ENCODE measurements at places on chromosomes 16 and 17.
A peak's percentile ranks its signal among the peaks of the same experiment; 100 is the strongest.

GRCh38 chr17:2025622-2026309, 632 bp upstream of the RTN4RL1 start:
- peak; percentile 53 for DNase-seq

- DNase-seq, result no peak
These were observed 6.3 kb upstream of the RAB37 start for GRCh38 chr17:74730491-74731346.

- no peak for DNase-seq
These were observed 1.5 kb downstream of the MINK1 start for GRCh38 chr17:4834681-4835020.

- no peak for DNase-seq
These were observed 22.1 kb downstream of the SPACA3 start for GRCh38 chr17:33013596-33014375.

- DNase-seq, result no peak
These were observed 22.9 kb downstream of the PRR11 start for GRCh38 chr17:59178266-59178985.

- DNase-seq, result no peak
These were observed 2.8 kb downstream of the PRSS33 start for GRCh38 chr16:2784358-2785100.

- DNase-seq, result no peak
These were observed 625.6 kb downstream of the TMEM114 start for GRCh38 chr16:7964744-7965143.

- no peak for DNase-seq
These were observed 82.6 kb downstream of the CDK5R1 start for GRCh38 chr17:32569171-32570080.

DNA sequence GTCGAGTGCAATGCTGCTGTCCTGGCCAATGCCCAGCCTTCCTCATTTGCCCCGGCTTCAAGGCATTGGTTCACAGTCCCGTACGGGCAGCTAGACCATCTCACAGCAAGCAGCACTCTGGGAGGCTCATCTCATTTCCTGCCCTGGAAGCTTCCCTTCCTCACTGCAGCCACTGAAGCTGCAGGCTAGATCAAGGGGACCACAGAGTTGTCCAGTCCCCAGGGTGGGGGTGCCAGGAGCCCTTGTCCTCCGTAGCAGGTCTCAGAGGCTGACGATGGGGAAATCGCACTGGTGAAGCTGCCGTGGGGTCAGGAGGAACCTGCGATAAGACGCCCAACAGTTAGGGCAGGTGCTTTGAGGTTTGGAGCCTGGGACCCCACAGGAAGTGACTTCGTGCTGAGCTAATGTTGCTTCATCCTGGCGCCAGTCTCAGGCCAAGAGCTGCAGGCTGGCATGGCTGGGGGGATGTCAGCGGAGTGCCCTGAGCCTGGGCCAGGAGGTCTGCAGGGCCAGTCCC, at the start of gene SPNS3:
TSS of gene SPNS3 (plus strand) at position 426 of the 517 bp plus-strand sequence. CDS start at position 454, 28 bp downstream.
- DNase-seq, result no peak

- no peak for DNase-seq
These were observed 12.3 kb upstream of the UBE2I start for GRCh38 chr16:1297018-1297696.

GRCh38 chr16:67543036-67543435, 14.4 kb downstream of the RIPOR1 start:
- DNase-seq, result no peak

DNA sequence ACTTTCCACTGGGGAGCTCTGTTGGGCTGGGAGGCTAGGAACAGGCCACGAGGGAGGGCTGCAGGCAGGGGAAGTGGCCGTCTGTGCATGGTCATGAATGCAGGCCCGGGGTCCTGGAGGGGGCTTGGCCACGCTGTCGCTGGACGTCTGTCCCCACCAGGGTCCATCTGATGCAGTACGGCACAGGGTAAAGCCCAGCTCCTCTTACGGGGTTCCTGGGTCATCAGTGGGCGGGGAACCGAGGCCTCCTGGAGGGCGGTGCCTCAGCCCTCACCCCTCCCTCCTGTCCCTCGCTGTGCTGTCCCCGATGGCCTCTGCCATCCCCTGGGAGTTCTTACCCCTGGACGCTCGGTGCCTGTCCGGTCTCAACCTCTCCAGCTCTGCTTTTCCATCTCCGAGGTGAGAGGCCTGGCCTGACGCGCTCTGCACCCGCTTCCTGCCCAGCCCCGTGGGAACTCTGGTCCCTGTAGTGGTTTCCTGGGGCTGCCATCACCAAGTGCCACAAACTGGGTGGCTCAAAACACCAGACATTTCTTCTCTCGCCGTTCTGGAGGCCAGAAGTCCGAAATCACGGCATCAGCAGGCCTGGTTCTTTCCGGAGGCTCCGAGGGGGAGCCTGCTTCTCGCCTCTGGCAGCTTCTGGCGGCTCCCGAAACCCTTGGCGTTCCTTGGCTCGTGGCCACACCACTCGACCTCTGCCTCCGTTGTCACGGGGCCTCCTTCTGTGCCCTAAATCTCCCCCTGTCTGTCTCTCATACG, 182.8 kb downstream of the SEC14L1 start:
- DNase-seq, result no peak

- DNase-seq, result no peak
These were observed 29.1 kb upstream of the TNS4 start for GRCh38 chr17:40530531-40530994.

DNA sequence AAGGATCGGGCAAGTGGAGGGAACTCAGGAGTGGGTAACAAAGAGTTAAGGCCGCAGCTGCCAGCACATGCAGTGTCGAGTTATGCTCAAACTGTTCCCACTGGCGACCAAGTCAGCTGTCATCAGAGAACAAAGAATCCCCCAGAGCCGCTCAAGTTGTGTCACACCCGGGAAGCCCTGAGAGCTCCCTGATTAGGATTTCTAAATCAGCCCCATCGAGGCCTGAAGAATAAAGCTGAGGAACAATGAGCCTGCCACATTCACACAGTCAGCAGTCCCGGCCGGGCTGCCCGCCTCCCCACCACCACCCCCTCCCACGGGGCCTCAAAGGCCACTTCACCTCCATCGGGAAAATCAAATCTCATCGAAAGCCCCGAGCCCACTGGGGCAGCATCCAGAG, 84.5 kb downstream of the SOX9 start:
- peak; percentile 25 for DNase-seq

DNA sequence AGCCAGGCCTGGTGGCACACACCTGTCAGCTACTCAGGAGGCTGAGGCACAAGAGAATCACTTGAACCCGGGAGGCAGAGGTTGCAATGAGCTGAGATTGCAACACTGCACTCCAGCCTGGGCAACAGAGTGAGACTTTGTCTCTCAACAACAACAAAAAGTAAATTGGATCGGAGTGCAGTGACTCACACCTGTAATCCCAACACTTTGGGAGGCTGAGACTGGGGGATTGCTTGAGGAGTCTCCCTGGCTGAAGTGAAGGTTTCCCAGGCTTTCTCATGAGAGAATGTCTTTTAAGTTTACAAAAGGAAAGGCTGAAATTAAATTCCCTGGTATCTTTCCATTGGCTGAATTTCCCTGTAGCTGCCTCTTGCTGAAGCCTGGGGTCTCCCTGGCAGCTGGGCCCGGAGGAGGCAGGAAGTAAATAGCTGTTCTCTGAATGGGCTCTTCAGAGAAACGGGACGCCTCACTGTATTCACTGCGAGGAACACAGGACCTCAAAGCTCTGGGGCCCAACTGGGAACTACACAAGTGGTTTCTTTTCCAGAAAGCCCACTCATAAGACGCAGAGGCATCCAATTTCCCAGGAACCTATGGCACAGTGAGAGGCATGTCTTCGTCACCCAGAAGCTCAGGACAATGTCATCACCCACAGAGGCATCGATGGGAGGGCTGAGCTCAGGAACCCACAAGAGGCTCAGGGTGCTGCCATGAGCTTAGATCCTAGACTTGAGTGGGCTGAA, 77.4 kb upstream of the SMURF2 start:
- peak; percentile 35 for DNase-seq

GRCh38 chr17:17728550-17729251, 47.4 kb downstream of the RAI1 start:
- no peak for DNase-seq

- DNase-seq, result peak; percentile 62
These were observed 8.3 kb downstream of the MRPL27 start for GRCh38 chr17:50364715-50365114.

DNA sequence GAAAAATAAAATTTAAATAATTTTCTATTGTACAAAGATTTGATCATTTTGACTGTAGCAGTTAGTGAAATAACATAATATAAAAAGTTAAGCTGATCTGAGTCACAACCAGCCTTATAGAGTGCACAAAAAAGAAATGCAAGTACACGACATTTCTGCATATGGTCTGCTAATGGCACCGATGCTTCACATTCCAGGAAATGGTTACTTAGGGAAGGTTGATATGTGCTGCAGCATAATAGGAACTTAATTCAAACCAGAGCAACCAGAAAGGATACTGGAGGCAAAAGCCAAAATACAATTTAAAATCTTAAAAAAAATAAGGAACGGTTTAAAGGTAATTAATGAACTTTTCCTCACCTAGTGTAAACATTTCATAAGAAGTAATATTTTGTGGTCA, 10.0 kb upstream of the CFDP1 start:
- no peak for DNase-seq

DNA sequence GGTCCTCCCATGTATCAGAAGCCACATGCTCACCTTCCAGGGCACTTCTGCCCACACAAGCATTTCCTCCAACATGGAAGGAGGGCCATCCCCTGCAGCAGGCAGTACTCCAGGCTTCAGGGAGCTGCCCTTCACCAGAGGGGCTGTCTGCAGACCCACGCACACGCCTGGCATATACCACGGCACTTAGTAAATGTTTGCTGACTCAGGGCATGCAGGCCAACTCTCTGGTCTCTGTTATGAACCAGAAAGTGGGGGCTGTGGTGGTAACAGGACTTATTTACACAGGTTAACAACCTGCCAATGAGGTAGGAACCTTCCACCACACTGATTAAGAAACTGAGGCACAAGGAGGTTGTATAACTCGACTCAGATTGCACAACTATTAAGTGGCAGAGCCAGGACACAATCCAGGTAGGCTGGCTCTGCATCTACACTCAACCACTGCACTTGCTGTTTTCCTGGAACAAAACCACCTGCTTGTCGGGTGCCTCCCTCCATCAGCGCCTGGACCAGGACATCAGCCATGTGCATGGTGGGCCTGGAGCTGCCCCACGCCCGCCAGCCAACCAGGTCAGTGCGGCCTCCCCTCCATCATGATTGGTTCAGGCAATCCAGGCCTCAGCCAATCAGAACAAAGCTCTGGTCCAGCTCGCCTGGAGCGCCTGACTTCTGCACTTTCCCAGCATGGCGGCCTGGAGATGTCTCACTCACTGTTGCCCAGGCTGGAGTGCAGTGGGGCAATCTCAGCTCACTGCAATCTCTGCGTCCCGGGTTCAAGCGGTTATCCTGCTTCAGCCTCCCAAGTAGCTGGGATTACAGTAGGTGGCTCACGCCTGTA, 19.2 kb downstream of the ACTG1 start:
- peak; percentile 70 for DNase-seq
